Stimulated activated CD4-positive, alpha-beta T cell treated with anti-CD3 and anti-CD28 coated beads, Interleukin-12 subunit alpha, Interleukin-12 subunit beta, amount 100 ng/mL, for 4 hours (primary cell): ENCODE measurements at places on chromosomes 5 and 9.
A peak's percentile ranks its signal among the peaks of the same experiment; 100 is the strongest.

DNA sequence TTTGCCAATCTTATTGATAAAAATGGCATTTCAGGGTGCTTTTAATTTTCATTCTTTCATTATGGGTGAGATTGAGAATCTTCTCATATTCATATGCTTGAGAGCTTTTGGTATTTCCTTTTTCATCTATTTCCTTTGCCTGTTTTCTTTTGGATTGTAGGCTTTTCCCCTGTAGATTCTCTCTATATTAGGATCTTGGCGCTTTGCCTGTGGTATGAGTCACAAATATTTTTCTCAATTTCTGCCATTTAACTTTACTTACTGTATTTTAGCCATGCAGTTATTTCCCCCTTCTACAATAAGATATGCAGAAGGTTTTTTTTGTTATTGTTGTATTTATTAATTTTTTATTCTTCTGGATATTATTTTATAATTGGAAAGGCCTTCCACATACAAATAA is 21.5 kb upstream of the KLF9 start:
- DNase-seq, result no peak

- DNase-seq, result no peak
These were observed 50.6 kb downstream of the DEPDC1B start for GRCh38 chr5:60649288-60649917.

- DNase-seq, result no peak
These were observed 80.0 kb downstream of the MEGF10 start for GRCh38 chr5:127370631-127371030.

DNA sequence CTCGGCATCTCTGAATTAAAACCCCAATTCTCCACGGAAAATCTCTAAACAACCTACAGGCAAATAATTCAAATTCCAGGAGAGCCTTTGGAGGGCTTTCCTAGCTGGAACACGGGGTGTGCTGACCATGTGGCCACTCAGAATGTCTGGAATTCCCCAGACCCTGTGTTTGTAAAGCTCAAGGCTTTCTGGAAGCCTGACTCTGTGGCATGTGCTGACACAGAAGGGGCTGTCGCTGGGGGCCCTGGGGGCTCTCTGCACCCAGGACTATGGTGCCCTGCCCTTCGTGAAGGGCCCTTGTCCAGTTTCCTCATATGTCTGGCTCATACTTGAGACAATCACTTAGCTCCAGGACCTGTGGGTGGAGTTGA is 29.0 kb upstream of the BOD1 start:
- no peak for DNase-seq

DNA sequence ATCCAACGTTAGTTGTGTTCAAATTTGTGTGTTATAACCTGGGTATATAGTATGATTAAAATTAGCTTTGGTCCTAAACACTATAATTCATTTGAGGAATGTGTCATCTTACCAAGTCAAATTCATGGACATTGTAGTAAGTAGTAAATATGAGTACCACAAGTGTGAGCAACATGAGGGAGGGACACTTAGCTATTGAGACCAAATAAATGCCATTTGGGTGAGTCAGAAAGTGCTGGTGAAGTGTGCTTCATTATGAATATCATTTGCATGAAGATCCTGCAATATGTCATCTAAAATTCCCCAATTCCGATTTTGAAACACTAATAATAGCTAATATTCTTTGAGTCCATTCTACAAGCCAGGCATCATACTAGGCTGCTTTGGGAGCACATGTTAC is 336.7 kb upstream of the KIF2A start:
- no peak for DNase-seq

- DNase-seq, result no peak
These were observed 18.5 kb downstream of the P4HA2 start for GRCh38 chr5:132209131-132209530.

DNA sequence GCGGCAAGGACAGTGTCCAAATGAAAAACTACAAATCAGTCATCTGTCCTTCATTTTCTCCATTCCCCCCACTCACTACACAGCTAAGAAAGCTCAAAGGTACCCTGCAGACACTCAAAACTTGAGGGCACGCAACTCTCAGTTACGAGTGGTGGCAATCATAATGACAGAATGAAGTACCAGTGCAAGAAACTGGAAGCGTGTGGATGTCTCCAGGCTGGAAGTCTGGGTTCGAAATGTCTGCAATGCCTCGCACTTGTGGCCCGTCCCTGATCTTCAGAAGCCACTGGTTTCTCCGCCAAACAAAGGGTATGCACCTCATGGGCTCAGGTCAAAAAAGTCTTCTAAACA is 597 bp upstream of the CENPH start:
- DNase-seq, result no peak

DNA sequence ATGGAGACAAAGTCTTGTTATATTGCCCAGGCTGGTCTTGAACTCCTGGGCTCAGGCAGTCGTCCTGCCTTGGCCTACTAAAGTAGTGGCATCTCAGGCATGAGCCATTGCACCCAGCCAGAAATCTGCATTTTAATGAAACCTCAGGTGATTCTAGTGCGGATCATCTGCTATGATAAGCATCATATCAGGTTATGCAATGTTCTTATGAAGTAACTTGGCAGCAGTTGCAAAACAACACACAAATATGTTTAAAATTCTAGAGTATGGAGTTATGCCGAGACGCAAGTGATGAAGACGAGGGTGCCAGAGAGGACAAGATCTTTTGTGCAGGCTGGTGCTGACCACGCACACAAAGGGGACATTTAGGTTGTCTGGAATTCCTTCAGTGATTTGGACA is 153.2 kb upstream of the MEF2C start:
- DNase-seq, result no peak

DNA sequence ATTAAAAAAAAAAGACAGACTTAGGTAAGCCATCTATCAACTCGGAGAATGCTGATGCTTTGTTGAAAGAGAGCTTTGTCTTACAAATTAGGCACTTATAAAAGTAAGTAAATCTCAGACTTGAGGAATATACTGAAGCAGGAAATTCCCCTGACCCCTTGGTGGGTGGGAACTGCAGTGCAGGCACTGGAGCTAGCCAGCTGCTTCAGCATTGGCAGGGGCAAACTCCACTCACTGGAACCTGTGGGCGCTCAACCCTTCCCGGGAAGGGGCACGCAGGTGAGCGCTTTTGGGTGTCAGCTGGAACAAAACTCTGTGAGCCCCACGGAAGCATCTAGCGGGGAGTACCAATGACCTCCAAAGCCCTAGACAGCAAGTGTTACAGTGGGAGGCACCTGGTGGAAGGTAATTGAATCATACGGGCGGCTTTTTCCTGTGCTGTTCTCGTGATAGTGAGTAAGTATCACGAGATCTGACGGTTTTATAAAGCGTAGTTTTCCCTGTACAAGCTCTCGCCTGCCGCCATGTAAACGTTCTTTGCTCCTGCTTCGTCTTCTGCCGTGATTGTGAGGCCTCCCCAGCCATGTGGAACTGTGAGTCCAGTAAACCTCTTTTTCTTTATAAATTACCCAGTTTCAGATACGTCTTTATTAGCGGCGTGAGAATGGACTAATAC is 628.0 kb upstream of the CDH18 start:
- DNase-seq, result no peak

GRCh38 chr5:155915601-155916000 is 411.4 kb upstream of the SGCD start:
- no peak for DNase-seq

DNA sequence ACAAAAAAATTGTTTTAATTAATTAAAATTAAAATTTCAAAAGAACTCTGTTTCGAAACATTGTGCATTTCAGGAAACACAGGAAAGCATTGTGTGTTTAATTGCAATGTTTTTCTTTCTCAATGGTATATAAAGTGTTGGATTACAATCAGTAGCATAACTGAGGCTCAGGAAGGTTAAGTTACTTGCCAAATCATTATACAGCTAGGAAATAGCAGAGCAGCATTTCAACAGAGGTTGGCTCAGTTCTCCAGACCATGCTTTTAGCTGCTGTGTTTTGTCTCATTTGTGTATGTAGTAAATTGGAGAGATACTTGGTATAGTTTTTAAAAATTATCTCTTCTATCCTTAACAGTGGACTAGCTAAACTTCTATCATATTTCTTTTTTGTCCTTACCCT is 30.0 kb upstream of the CAMLG start:
- no peak for DNase-seq

GRCh38 chr9:14993061-14993800 is 83.0 kb upstream of the FREM1 start:
- DNase-seq, result peak; percentile 59

GRCh38 chr9:35606138-35606504 is 1.1 kb downstream of the TESK1 start:
- no peak for DNase-seq

DNA sequence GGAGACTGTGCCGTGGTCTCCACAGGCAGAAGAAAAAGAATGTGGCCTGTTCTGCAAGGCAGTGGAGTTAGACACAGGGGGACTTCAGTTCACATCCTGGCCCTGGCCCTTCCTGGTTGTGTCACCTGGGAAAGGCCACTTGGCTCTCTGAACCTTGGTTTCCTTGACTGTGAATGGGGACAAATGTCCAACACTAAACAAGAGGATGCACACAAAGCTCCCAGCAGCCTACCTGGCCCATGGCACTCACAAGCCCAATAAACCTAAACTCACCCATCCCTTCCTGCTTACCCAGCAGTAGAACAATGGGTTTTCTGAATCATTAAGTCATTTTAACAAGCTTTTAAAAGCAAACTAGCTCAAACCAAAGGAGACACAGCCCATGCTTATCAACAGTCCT is 103.9 kb downstream of the FRMD3 start:
- DNase-seq, result no peak

GRCh38 chr5:102554728-102555127 is 55.9 kb upstream of the SLCO6A1 start:
- DNase-seq, result no peak

DNA sequence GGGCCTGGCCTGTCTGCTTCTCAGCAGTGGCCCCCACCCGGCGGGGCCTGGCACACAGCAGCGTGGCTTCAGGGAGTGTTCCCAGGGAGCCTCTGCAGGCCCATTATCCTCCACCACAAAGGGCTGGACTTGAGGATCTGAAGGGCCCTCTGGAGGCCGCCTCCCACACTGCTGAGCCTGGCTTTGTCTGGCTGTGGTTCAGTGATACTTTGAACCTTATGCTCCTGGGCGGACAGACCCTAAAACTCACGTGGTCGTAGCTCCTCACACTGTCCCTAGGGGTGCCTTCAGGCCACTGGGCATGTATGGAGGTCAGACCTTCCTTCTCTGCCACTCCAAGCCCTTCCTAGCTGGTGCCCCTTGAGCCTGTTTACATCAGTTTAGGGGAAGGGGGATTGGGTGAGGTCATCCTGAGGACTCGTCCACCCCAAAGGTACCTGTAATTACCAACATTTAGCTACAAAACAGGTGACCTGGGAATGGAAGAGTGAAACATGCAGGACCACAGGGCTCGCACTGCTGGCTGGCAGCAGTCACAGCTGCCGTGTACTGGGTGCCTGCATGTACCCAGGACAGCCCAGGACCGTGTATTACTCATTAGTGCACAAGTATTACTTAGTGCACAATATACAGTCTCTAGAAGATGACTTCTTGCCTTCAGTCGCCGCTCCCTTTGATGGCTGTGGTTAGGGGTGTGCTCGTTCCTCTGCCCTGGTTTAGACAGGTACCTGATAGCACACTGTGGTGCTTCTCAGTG is 8.5 kb downstream of the GRHPR start:
- no peak for DNase-seq
